ENCODE measurements at places on chromosomes 5 and 9.

DNA sequence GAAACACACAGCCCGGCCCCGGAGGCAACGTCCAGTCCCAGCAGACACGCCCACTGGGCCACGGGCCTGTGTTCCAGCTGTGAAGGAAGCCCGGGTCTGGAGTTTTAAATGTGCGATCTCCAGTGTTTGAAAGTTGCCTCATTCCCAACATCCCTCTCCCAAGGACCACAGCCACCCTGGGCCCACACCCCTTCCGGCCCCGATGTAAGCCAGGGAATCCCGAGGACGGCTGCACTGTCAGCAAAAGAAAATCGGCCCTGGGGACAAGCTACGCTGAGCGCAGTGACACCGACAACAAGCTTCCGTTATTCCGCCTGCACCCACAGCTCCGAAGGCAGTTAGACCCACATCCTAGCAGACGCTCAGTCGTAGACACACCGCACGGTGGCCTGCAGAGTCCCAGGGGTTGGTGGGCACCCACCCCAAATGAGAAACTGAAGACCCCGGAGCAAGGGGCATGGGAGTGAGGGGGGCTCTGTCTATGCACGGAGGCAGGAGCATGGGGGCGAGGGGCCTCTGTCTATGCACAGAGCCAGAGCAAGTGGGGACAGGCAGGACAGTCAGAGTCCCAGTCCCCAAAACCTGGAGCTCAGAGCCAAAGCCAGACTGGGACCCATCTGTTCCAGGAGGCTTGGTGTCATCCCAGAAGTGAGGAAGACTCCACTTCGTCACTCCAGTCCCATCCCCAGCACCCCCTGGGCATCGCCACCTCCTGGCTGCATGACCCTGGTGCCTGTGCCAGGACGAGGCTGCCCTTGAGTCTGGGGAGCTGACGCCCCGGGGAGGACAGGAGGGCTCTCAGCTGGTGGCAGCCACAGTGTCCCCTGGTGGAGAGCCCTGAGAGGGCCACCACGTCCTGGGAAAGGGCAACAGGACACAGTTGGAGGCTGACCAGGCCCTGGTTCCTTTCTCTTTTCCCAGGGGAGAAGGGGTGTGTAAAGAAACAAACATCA is 23.4 kb downstream of the GLT6D1 start:
- DNase-seq, result no peak

DNA sequence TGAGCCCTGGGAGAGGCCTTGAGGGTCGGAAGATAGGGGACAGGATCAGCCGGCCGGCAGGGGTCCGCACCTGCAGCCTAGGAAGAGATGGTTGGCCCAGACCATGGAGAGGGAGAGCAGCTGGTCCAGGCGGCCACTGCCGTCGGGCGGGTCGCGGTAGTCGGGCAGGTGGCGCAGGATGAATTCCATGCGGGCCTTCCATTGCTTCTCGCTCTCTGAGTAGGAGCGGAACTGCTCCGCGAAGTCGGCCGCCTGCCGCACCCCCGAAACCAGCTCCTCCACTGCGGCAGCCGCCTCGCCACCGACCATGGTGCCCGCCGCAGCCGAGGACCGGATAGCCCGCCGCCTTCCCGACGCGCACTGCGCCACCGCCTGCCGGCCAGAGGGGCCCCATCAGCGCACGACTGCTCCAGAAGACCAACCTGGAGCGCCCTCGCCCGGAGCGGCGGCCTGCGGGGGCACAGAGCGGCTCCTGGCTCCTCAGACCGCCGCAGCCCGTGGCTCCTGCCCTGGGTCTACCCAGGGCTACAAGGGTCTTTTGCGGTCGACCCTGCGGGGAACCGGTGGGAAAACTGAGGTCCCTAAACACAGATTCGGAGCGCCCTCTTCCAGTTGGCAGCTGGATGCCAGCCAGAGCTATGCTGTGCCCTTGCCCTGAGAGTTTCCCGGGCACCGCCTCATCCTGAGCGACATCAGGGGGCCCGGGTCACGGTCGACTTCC is at the start of gene CDKN2AIPNL:
Gene CDKN2AIPNL, minus strand, starts transcription at position 336 of the 721 bp plus-strand sequence. Its CDS starts 27 bp downstream, at position 309.
- peak; percentile 93 for DNase-seq

GRCh38 chr9:122205176-122205575 is 23.6 kb downstream of the LHX6 start:
- DNase-seq, result no peak

DNA sequence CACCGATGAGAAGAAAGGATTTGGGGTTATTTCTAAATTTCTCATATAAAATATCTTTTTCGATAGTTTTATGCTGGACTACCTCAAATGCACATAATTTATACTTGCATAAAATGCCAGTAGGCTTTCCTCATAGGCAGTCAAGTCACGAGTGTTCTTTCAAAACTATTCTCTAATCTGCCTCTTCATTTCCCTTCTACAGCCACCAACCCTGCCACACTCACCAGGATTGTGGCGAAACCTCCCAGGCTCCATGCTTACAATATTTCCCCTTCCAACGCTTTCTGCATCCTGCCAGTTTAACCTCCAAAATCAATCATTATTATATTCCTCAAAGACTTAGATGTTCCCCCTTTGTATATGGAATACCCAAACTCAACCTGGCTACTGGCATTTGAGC is 65.4 kb downstream of the FRMD3 start:
- DNase-seq, result no peak

DNA sequence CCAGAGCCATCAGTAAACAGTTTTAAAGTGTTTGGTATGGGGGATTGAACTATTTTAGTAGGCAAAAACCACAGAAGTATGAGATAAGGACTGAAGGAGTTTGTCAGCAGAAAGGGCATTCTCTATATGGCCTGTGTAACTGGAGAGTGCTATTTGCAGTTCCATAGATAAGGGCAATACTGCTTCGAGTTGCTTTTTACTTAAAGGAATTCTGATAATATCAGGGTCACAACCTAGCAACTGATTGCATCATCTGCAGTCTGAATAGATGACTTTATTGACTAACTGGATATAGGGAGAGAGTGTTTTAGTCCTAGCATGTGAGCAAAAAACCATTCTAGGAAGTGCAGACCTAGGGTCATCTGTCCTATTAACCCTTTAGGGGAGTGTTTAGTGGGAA is 645.2 kb upstream of the PTPRD start:
- no peak for DNase-seq

DNA sequence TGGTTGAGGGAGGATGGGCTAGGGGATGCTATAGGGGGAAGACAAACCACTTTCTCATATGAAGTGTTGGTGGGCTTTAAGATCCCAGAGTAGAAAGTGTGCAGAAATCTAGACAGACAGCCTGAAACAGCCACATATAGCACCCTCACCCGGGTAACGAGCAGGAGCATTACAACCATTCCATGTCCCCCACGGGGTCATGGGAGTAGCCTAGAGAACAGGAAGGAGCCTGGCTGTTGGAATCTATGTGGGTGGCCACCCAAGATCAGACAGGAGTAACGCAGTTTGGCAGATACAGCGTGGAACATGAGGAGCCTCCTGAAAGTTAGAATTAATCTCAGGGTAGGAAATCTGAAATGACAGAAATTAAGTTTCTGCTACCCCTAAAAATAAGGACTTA is 146.1 kb upstream of the RAI14 start:
- DNase-seq, result no peak

GRCh38 chr9:120183615-120184014 is 396.4 kb downstream of the CDK5RAP2 start:
- no peak for DNase-seq

DNA sequence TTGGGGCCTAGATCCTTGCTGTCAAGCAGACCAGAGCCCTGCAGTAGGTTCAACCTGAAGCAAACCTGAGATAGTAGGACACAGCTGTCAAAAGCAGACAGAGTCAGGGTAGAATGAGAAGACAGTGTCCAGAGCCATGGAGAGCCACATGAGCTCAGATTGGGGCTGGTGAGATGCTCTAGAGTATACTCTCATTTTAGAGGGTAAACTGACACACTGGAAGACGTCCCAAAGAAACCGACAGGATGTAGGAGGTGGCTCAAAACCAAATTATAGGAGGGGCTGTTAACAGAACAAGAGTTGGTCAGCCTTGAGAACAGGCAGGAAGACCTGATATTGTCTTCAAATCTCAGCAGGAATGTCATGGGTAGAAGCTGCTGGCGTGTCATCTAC is 11.5 kb downstream of the CCDC69 start:
- DNase-seq, result no peak

DNA sequence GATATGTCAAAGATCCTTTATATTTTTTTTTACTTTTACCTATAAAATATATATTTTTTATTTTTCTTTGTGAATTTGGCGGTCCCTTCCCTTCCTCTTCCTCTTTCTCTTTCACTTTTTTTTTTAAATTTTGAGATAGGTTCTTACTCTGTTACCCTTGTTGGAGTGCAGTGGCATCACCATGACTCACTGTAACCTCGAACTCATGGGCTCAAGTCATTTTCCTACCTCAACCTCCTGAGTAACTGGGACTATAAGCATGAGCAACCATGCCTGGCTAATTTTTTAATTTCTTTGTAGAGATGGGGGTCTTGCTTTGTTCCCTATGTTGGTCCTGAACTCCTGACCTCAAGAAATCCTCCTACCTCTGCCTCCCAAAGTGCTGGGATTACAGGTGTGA is 258.0 kb upstream of the CLINT1 start:
- no peak for DNase-seq

GRCh38 chr5:88770276-88771257 is 112.4 kb downstream of the MEF2C start:
- no peak for DNase-seq

DNA sequence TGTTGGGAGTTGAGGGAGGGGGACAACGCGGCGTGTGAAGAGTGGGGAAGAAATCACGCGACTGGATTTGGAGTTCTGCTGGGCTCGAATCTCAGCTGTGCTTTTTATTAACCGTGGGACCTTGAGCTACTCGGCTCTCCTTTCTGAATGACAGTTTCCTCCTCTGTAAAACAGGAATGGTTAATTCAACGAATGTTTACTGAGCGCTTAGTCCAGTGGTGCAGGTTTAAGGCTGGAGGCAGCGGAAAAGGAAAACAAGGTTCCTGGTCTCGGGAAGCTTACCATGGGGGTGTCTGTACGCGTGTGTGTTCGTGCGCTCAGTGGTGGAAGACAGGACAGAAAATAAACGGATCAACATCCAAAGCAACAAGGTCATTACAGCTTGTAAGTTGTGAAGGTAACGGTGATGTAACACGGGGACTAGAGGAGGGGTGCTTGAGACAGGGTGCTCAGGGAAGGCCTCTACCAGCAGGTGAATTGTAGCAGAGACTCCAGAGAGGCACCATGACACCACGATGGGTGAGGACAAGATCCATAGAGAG is 277 bp downstream of the EIF4E1B start:
- no peak for DNase-seq

DNA sequence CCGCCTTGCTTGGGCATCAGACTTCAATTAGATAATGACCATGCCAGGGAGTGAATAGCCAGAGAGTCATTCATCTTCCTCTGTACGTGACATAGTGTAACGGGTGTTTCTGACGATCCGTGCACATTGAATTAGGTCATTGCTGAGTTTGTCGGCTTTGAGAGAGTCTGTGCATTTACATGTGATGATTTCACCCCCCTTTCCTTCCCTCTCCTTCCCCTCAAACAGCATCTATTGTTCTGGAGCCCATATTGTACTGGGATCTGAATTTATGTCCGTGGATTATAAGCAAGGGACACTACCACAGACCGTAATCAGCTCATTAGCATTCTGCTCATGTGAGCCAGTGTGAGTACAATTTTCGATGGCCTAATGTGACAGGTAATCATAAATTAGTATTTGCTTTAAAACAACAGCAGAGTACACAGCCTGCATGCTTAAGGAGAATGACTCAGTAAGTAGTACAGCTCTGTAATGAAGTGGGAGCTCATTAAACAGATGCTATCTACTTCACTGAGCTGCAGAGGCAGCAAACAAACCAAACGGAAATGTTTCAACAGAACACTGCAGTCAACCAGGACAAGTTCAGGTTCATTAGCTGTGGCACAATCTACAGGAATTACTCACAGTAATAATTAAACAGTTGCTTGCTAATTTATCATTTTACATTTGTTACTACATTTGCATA is 302.1 kb downstream of the CSNK1G3 start:
- no peak for DNase-seq

- DNase-seq, result no peak
Measured at GRCh38 chr5:51397996-51398395, 14.7 kb downstream of the ISL1 start.

DNA sequence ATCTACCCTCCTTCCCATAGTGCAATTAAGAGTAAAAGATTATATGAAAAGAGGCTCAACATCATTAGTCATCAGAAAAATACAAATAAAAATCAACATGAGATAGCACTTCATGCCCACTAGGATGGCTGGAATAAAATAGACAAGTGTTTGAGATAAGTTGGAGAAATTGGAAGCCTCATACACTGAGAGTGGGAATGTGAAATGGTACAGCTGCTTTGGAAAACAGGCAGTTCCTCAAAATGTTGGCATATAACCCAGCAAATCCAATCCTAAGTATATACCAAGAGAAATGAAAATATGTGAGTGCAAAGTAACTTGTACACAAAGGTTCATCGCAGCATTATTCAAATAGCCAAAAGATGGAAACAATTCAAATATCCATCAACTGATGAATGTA is 9.8 kb downstream of the SPATA31D3 start:
- no peak for DNase-seq

GRCh38 chr5:82183828-82184227 is 94.3 kb downstream of the RPS23 start:
- no peak for DNase-seq

DNA sequence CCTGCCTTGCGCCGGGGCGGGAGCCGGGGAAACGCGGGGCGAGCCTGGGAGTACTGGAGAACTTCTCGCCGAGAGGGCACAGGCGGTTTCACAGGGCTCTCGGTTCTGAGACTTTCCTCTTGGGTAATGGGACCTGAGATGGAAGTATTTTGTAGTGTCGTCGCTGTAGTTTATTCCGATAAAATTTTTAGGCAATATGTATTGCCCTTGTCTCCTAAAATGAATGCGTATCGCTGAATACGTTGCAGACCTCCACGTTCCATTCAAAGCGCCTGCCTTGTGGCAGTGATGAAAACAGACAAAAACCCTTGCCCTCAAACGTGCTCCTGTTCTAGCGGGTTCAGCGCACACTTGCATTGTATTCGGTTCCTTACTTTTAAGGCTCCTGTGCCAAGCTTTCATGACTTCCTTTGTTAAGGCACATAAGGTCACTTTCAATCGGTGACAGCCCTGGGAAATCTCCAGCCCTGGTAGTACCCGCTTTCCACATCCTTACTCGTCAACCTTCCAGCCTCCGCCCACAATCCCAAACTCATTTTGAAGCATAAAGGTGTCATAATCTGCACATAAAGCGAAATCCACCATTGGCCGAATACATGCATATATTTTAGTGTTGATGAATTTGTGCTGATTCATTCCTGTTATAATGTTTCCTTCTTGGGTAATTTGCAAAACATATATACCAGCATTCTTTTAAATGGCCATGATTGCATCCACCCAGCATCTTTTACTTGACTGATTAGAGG is 694 bp downstream of the RMI1 start:
- no peak for DNase-seq

- no peak for DNase-seq
Measured at GRCh38 chr5:66080664-66081063, 63.4 kb upstream of the SREK1 start.

GRCh38 chr5:154714266-154714986 is 40.8 kb upstream of the LARP1 start:
- no peak for DNase-seq

Measured in frontal cortex (tissue), 4 donors.